Erythroblast (primary cell): ENCODE measurements at places on chromosomes 11 and 22.

DNA sequence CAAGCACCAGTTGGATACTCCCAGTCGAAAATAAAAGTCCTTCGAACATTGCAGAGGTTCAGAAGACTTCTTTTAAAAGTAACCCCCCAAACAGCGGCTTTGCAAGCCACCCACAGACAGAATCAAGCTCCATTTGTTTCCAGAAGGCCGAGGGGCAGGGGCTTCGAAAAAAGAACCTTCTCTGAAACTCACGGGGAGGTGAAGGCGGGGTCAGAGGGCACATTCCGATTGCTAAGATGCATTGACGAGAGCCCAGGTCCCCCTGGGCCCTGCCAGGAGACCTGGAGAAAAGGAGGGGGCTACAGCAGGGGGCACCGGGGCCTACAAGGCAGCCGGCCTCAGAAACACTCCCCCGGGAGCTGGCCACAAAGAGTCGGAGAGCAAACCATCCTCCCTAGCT, 306.8 kb downstream of the MN1 start:
- no peak for DNase-seq

DNA sequence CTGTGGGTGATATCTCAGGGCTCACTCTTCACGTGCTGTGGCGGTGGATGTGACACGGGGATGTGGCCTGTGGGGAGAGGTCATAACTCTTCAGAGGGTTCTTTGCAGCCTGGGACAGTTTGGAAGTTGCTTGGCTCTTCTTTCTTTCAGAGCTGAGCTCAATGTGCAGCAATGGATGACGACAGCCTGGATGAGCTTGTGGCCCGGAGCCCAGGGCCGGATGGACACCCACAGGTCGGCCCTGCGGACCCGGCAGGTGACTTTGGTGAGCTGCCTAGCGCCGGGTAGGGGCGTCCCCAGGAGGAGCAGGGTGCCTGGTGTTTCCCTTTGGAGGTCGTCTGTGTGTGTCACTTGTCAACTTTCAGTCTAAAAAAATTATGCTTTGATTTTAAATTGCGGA, 5.1 kb downstream of the PHRF1 start:
- no peak for DNase-seq

DNA sequence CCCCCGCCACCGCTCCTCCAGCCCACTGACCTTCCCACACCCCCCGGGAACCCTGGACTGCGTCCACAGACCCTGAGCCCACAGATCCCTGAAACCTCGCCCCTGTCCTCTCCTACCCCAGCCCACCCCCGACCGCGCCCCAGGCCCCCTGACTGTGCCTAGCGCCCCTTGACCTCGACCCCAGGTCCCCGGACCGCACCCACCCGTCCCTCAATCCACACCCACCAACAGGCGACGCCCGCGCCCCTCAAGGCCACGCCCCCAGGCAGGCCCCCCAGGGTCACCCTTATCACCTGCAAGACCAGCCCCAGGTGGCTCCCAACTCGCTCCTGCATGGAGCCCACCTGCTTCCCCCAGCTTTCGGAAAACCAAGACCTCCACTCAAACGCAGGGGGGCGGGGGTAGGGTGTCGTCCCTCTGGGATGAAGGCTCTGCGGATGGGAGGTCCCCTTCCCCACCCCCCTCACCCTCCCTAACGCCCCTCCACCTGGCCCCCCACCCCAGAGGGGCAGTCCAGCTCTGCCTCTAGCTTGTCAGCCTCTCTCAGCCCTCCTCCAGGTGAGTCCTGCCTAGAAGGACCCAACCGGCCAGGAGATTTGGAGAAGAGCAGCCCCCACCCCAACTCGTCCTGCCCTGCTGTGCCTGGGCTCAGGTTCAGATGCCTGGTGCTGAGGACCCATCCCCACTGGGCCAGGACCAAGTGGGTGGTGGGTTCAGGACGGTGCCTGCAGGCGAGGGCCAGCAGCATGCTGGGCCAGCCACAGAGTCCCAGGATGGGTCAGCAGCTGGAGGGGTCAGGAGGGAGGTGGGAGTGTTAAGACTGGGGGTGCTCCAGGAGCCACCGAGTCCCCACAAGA, 3.1 kb upstream of the IL17REL start:
- no peak for DNase-seq

DNA sequence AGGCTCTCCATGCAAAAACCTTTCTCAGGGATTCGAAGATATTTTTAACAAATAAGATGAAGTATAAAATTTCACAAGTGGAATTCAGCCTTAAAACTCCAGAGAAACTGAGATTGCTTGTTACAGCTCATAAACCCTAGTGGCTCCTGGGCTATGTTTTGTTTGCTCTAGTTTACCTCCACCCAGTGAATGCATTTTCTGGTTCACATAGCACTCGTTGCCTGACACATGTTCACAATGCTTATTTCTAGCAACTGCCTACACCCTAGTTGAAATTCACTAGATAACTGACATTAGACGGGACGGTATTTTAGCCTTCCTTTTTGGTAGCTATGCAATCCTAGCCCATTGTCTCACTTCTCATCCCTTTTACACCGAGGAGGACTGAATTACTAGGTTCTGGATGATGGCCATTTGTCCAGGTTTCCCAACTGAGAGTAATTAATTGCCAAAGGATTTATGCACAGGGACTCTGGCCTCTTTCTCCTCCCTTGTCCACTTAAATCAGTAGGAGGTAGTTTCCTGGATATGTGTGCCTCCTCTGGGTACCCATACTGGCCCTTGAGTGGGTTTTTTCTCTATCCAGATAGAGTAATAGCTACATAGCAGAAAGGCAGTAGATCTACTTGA, 951.6 kb downstream of the DLG2 start:
- DNase-seq: no peak

GRCh38 chr11:47786373-47786772, 19.2 kb upstream of the FNBP4 start:
- DNase-seq: no peak

- no peak for DNase-seq
Observed at GRCh38 chr11:27563201-27563600, 56.6 kb upstream of the LIN7C start.

GRCh38 chr11:71114124-71114851, 138.1 kb downstream of the SHANK2 start:
- DNase-seq: no peak

GRCh38 chr11:92744929-92745585, 224.4 kb upstream of the MTNR1B start:
- DNase-seq: no peak

- DNase-seq: no peak
Observed at GRCh38 chr11:63371396-63371795, 1.8 kb downstream of the SLC22A9 start.

GRCh38 chr11:128860571-128861361, 6.3 kb downstream of the KCNJ1 start:
- DNase-seq: no peak

- no peak for DNase-seq
Observed at GRCh38 chr11:68783216-68783821, 32.0 kb upstream of the TESMIN start.

- DNase-seq: no peak
Observed at GRCh38 chr11:88332851-88333250, 4.7 kb downstream of the CTSC start.

DNA sequence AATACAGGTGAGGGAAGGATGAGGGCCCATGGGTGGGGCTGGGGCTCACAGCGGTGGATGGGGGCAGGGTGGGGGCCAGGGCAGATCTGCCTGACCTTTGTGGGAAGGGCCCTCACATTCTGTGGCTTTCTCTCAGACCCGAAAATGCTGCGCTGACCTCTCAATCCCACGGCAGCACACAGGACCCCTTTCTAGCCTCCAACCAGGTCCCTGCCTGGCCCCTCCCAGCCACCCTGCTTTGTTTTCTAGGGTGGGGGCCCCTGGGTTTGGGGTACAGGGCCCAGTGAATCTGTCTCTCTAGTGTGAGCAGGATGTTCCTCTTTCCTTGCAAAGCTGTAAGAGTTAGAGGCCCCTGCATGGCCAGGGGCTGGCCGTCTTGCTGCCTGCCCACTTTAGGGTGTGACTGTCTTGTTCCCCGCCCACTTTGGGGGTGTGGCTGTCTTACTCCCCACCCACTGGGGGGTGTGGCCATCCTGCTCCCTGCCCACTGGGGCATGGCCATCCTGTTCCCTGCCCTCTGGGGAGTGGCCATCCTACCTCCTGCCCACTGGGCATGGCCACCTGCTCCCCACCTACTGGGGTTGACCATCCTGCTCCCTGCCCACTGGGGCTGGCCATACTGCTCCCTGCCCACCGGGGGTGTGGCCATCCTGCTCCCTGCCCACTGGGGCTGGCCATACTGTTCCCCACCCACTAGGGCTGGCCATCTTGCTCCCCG, 11.5 kb downstream of the PARVG start:
- DNase-seq: peak; percentile 59

GRCh38 chr22:24146194-24146616, 35.1 kb upstream of the SUSD2 start:
- no peak for DNase-seq
